ENCODE measurements at places on chromosomes 16 and 17. TPM values are rescaled to one million over a fixed set of nuclear protein-coding genes. Genes with fewer than 3 reads are reported as not detected.

Gene CCL11
- total RNA-seq, result not detected

Gene PIK3R6
- not detected for total RNA-seq

Gene GPT2
- 27.1 TPM for total RNA-seq

Gene HIC1
- 26.4 TPM for total RNA-seq

Gene KRT20
- total RNA-seq, result not detected

Gene RTN4RL1
- total RNA-seq, result 0.34 TPM

Gene AHSP
- not detected for total RNA-seq

Gene CORO6
- total RNA-seq, result 1.8 TPM

Gene IGF2BP1
- 10.3 TPM for total RNA-seq

Gene TMEM114
- total RNA-seq, result not detected

Gene CES1
- 0.50 TPM for total RNA-seq

Gene SNX20
- total RNA-seq, result not detected

Gene KRT31
- not detected for total RNA-seq

Gene TNP2
- not detected for total RNA-seq

Gene KRTAP4-4
- not detected for total RNA-seq

Gene MFAP4
- 39.8 TPM for total RNA-seq

Gene TP53TG3
- total RNA-seq, result not detected

Gene NPIPB12
- total RNA-seq, result 4.5 TPM

Gene VTN
- total RNA-seq, result not detected

Gene NUDT21
- total RNA-seq, result 52.3 TPM

Gene PPY
- total RNA-seq, result not detected

Gene FTO
- total RNA-seq, result 69.1 TPM

Gene IL17C
- not detected for total RNA-seq

Gene BIRC5
- total RNA-seq, result 100 TPM

Gene GP1BA
- not detected for total RNA-seq

Gene CBLN1
- not detected for total RNA-seq

Measured in bronchus fibroblast of lung (primary cell).